ENCODE measurements at places on chromosomes 1 and 21.

DNA sequence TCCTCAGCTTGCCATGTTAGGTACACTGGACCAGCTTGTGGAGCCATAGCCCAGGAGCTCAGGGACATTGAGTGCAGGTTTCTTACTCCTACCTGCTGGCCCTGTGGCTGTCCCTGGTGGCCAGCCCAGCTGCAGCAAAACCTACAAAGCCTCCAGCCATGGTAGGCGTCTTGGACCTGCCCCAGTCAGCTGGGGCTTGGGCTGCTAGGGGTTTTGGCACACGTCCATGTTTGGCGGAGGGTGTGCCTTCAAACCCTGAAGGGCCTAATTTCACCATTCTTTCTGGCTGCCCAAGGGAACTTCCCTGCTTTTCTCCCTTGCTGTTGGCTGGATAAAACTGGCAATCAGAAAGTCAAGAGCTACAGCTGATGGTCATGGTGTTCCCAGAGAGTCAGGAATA lies 25.4 kb downstream of the HMGCS2 start:
- no peak for DNase-seq

GRCh38 chr1:59186656-59187055 lies 110.2 kb upstream of the FGGY start:
- peak; percentile 59 for DNase-seq

DNA sequence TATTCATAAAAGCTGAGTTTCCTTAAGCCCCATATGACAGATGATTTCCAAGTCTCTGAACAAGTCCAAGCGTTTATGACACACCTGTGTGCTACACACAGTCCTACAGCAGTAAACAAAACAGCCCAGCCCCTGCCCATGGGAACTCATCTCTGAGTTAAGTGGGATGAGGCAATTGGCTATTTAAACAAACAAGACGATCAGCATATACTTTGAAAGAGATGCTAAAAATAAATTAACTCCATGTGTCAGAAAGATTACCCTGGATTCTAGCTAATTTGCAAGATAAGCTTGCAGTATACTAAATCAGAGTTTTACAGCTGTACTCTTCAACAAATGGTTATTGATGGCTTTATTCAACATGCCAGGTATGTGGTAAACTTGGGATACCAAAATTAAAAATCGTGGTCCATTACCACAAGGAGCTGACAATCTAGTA lies 7.0 kb downstream of the PSMG1 start:
- no peak for DNase-seq

GRCh38 chr1:66250478-66250877 lies 283.5 kb upstream of the SGIP1 start:
- DNase-seq = no peak

- no peak for DNase-seq
Observed at GRCh38 chr1:39490596-39491145, 765 bp upstream of the BMP8A start.

GRCh38 chr1:40315239-40315794 lies 1.8 kb downstream of the COL9A2 start:
- DNase-seq = peak; percentile 62

GRCh38 chr1:234484218-234484617 lies 5.2 kb upstream of the TARBP1 start:
- DNase-seq = no peak

- DNase-seq = no peak
Observed at GRCh38 chr1:171212607-171213351, 27.7 kb downstream of the FMO2 start.

GRCh38 chr1:171727778-171728177 lies 14.1 kb downstream of the VAMP4 start:
- DNase-seq = no peak

DNA sequence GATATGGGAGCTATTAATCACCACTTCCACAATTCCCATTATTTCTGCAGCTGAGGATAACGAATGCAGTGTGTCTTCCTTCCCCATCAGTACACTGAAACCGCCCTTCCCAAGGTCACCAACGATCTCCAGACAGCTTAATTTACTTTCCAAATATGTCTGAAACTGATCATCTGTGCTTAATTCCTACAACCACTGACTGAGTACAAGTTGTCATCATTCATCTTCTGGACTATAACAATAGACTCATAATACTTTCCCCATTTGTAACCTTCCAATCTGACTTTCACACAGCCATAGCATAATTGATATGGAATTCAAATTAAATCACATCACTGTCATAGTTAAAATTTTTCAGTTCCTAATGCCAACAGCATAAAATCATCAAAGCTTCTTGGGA lies 17.4 kb downstream of the DNM3 start:
- no peak for DNase-seq

DNA sequence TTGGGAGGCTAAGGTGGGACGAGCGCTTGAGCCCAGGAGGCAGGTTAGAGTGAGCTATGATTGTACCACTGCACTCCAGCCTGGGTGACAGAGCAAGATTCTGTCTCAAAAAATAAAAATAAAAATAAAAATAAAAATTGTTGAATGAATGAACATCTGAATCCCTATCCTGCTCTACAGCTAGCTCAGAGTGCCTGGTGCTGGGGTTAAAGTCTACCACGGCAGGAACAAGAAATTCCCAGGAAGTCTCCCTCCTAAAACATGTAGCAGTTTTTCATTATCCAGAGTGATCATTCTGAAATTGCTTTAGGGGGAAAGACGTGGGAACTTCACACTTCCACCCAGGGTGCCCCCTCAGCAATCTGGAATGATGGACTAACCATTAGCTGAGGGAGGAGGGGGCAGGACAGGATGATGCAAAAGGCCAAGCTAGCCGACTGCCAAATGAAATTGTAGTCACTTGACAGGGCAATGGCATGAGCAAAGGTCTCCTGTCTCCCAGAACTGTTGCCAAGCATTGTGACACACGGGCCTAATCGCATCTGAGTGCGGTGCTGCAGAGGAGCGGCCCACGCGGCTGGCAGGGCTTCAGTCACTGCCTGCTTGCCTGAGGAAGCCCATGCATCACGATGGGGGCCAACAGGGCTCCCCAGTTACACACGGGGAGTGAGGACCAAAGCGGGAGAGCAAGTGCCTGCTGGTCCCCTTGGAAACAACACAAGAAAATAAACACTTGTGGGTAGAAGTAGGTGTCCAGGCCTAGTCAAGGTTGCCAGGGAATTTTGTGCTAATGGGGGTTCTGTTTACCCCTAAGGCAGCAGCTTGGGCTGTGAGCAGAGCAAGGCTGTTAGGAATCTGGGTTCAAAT lies 85.7 kb downstream of the NENF start:
- DNase-seq = no peak

Measured in smooth muscle cell of the brain vasculature (primary cell).